ENCODE measurements at places on chromosomes 7 and 10. TPM values are rescaled to one million over a fixed set of nuclear protein-coding genes. Genes with fewer than 3 reads are reported as not detected.

The SNCG gene
- not detected for polyA plus RNA-seq

The SLIT1 gene
- not detected for polyA plus RNA-seq

The C10orf53 gene
- polyA plus RNA-seq: not detected

The ADCY1 gene
- not detected for polyA plus RNA-seq

The TMEM273 gene
- polyA plus RNA-seq: 16.4 TPM

The PROSER2 gene
- polyA plus RNA-seq: 0.25 TPM

The GIMAP1 gene
- polyA plus RNA-seq: 48.4 TPM

The LIPF gene
- not detected for polyA plus RNA-seq

The NANOS1 gene
- polyA plus RNA-seq: not detected

The UBTD1 gene
- polyA plus RNA-seq: 2.2 TPM
